Camera-type eye (tissue), 1 donor: ENCODE measurements at places on chromosomes 4 and X. TPM values are rescaled to one million over a fixed set of nuclear protein-coding genes. Genes with fewer than 3 reads are reported as not detected.

SSX4 gene
- total RNA-seq, result not detected

SPARCL1 gene
- 261 TPM for total RNA-seq

CYBB gene
- total RNA-seq, result 12.6 TPM

P2RY4 gene
- total RNA-seq, result 0.82 TPM

MTTP gene
- total RNA-seq, result 1.6 TPM
